Activated naive CD4-positive, alpha-beta T cell treated with anti-CD3 and anti-CD28 coated beads, Interleukin-2, amount 50 U/mL, for 16 hours (primary cell): ENCODE measurements at places on chromosomes 2 and 18.

- peak; percentile 78 for DNase-seq
Measured at GRCh38 chr2:160210599-160211138, 10.6 kb upstream of the ITGB6 start.

- DNase-seq, result no peak
Measured at GRCh38 chr18:49648326-49648725, 86.5 kb downstream of the LIPG start.

DNA sequence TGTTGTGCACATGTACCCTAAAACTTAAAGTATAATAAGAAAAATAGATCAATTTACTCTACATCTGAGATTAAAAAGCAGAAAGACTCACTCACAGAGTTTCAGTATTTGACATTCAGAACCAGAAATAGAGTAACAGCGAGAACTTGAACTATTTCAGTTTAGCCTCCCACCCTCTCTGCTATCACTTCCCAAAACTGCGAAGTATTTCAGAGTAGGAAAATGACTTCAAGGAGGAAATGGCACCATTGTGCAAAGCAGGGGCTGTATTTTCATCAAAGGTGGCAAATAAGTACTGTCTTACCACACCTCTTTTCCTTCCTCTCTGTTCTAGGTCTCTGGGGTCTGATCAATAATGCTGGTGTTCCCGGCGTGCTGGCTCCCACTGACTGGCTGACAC lies 13.6 kb downstream of the DHRS9 start:
- no peak for DNase-seq

DNA sequence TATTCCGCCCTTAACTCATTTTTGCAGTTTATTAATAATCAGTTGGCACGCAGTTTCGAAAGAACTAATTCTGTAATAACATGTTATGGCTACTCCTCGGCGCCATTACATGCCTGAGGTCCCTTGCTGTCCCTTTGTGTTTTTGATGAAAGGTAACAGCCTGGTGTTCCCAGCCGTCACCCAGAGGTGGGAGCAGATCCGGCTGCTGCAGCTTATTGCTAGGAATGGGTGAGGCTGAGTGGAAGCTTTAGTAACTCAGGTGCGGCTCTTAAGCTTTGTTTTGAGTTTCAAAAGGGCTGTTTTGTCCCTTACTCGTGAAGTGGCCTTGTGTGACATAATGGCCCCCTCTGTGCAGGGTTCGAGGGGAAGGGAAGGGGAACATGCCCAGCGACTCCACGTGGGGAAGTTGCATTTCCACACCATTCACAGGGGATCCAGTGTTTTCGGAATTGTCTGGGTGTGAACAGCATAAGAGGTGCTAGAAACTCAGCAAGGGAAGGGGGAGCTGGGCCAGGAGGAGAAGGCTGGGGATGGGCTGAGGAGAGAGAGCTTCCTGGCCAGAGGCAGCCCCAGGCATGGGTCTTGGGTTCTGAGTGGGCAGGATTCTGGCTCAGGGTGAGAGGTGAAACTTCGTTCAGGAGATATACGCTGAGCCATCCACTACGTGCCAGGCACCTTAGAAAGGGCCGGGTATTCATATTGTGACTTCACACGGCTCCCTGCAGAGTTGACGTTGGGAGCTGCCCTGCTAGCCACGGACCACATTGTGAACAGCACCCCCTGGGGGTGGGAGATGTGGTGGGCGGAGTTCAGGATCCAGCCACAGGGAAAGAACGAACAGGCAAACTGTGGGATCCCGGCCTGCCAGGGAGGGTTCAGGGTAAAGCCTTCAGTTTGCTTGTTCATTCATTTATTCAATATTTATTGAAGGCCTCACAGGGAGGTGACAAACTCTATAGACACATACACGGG lies 84.4 kb downstream of the TGOLN2 start:
- DNase-seq, result peak; percentile 21

DNA sequence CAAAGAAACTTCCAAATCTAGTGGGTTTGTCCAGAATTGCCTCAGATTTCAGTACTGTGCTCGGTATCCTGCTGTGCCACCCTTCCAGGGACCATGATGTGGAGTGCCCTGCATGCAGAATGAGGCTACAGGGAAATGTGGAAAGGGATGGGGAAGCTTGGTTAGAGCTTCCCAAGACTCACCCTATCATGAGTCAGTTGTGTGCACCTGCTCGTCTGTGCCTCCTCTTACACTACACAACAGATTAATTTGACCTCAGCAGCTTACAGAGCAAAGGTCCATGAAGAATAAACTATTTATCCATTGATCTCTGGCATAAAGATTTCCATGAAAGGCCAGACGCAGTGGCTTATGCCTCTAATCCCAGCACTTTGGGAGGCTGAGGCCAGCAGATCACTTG lies 21.3 kb upstream of the NCK2 start:
- DNase-seq, result no peak

DNA sequence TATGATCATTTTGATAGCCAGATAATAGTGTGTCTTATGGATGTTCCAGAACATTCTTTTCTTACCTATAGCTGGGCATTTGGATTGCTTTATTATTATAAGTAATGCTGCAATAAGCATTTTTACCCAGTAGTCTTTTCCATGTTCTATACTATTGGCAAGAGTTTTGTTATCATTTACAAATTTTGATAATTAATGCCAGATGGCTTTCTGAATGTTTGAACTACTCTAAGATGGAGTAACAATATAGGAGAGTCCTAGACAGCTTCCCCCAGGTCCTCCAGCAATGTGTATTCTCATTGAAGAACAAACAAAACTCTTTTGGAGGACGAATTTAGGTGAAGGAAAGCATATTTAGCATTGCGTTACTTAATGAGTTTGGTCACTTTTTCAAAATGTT lies 73.0 kb downstream of the INPP4A start:
- no peak for DNase-seq

DNA sequence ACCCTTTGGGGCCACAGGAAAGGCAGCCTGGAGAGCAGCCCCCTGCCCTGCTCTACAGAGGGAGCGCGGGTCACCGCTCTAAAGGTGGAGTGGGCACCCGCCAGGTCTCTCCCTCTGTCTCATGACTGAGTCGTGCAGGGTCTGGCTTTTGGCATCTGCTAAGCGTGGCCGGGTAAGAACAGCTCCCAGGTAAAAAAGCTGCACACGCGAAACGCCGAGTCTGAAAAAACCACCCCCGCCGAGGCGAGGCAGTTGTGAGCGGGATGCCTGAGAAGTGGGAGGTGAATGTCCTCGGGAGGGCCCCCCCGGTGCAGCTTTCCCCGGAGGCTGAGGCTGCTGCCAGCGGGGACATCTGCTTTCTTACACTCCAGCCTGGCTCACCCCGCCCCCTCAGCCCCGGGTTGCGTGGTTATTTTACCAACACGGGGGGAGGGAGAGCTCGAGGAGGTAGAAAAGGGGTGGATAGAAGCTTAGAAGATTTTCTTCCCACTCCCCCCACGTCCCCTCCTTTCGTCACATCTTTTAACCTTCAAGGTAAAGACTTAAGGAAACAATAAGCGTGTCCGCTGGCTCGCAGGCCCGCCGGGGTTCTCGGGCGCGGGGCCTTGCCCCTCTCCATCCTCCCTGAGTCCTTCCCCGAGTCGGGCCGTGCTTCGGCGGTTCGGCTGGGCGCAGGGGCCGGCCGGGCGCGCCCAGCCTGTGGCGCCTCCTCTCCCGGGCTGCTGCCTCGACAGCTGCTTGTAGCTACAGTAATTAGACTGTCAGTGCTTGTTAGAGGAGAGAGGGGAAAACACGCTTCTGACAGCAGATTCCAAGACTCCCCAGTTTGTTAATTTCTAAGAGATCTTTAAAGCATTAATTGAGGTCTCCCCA lies 70.6 kb upstream of the PSMD14 start:
- DNase-seq, result peak; percentile 63

- no peak for DNase-seq
Measured at GRCh38 chr2:223113161-223113560, 61.2 kb downstream of the KCNE4 start.

GRCh38 chr2:134932864-134933526 lies 14.4 kb downstream of the CCNT2 start:
- no peak for DNase-seq

GRCh38 chr2:159462961-159463360 lies 153.4 kb downstream of the BAZ2B start:
- no peak for DNase-seq

DNA sequence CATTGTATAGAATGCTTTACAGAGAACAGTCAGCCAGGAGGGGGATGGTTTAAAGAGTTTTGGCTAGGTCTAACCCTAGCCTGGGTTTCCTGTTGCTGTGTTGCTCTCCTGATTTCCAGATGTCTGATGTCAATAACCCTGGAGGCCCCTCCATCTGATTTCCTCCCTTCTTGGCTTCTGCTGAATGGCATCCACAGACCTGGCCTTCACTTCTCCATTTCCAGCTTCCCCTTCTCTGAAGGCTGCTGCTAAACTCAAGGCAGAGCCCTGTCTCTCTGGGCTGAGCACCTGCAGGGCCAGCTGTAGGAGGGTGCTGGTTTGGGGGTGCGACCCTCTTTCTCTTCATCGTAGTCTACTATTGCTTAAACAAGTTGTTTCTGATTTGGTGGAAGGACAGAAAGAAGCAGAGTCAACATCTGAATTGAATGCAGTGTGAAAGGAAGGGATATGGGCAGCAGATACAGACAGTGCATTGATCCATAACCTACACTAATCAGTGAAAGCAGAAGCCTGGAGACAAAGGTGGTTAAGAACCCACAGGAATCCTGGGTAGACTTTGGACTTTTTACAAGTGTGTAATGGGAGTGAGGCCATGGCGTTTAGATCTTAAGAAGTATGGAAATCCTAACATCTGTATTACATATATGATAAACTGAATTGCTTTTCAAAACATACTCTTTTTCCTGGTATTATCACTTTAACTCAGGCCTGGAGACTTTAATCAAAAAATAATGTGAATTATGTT lies 153.6 kb downstream of the HRH4 start:
- DNase-seq, result no peak

- no peak for DNase-seq
Measured at GRCh38 chr2:46392561-46393346, 86.6 kb upstream of the TMEM247 start.

- no peak for DNase-seq
Measured at GRCh38 chr2:218046238-218046637, 22.8 kb upstream of the RUFY4 start.

DNA sequence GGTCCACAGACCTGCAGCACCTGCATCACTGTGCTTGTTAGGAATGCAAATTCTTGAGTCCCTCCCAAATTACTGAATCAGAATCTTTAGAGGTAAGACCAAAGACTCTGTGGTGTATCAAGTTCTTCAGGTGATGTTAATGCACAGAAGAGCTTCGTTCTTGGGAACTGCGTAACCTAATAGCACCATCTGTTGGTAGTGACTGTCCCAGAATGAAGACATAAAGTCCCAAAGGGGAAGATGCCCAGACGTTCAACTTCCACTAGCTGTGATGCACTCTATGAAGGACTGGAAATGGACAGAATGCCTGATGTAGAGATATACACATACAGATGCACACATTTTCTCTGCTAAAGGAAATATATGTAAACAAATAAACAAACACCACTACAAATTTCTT lies 576.0 kb downstream of the LRP1B start:
- no peak for DNase-seq

DNA sequence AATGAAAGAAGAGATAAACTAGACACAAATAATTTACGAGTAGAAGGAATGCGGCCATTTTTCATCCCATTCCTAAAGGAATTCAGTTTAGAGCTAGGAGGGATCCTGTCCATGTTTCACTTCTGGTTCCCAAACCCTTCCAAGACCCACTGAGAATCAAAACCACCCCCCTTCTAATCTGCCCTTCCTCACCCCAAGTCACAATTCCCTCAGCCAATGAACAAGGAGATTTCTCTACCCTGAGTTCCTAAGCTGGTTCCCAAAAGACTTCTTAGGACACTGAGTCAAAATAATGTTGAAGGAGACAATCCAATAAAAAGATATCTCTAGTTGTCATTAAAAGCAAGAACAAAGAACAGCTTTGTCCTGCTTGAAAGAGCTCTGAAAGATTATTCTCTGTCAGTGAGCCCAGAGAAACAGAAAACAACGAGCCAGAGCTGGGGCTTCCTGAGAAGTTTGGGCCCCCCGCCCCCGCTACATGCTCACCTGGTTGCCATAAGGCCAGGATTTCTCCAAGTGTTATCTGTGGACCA lies 45.7 kb downstream of the STK39 start:
- no peak for DNase-seq

DNA sequence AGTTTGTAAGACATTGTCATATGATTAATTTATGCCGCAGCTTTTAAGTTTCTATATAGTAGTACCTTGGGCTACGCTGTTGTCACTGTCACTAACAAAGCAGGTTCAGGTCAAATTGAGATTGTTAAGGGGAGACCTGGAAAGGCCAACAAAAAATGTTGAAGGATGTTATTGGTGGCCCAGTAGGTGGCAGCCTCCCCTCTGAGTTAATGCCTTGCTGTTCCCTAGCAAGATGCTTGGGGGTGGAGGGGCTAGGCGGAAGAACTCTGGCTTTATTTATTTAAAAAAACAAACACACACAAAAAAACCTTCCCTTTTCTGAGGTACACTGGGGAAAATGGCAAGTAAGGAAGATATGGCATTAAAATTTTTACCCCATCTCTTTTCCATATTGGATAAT lies 128.3 kb upstream of the ATP5MC3 start:
- no peak for DNase-seq

GRCh38 chr2:207240649-207241048 lies 74.9 kb upstream of the KLF7 start:
- no peak for DNase-seq

DNA sequence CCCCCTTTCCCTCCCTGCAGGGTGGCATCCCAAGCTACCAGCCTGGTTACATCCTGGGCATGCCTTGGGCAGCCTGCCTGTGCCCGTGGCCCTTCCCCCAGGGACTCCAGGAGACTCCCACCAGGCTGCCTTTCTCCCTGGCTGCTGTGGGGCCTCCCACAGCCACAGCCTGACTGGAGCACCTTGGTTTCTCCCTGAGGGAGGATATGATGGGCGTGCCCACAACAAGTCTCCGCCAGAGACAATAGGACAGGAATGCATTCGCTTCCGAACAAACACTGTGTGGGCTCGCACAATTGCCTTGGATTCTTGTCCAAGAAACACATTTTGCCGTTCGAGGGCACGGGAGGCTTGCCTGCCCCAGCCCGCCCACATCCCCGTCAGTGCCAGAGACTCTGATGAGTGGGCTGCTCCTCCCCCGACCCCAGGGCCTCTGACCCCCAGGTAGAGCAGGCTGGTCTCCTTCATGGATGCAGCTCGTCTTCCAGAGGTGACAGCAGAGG lies 102.1 kb downstream of the SMAD7 start:
- no peak for DNase-seq

GRCh38 chr2:2192091-2192955 lies 138.8 kb downstream of the MYT1L start:
- no peak for DNase-seq

- peak; percentile 33 for DNase-seq
Measured at GRCh38 chr2:118013221-118013723, 598 bp downstream of the CCDC93 start.

GRCh38 chr2:3738454-3738853 lies 35.1 kb downstream of the DCDC2C start:
- no peak for DNase-seq

- DNase-seq, result no peak
Measured at GRCh38 chr2:231332388-231332787, 63.1 kb upstream of the B3GNT7 start.

DNA sequence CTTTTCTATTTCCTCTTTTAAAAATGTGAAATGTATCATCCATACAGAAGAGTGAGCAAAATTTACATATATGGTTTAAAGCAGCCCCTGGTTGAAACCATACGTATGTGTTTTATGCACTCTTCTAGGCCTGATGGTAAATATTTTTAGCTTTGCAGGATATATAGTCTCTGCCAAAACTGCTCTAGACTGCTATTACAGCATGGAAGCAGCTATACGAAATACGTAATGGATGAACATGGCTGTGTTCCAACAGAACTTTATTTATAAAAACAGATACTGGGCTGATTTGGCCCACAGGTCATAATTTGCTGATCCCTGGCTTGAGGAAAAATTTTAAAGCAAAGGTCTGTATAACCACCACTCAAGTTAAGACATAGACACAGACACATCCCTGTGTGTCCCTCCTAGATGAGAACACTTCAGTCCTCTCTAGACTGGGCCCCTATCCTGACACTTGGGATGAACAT lies 42.5 kb upstream of the ATP8B1 start:
- DNase-seq, result no peak
